ENCODE measurements at places on chromosomes 12 and 14.

GRCh38 chr12:96143392-96143791 is 50.8 kb upstream of the ELK3 start:
- no peak for DNase-seq

DNA sequence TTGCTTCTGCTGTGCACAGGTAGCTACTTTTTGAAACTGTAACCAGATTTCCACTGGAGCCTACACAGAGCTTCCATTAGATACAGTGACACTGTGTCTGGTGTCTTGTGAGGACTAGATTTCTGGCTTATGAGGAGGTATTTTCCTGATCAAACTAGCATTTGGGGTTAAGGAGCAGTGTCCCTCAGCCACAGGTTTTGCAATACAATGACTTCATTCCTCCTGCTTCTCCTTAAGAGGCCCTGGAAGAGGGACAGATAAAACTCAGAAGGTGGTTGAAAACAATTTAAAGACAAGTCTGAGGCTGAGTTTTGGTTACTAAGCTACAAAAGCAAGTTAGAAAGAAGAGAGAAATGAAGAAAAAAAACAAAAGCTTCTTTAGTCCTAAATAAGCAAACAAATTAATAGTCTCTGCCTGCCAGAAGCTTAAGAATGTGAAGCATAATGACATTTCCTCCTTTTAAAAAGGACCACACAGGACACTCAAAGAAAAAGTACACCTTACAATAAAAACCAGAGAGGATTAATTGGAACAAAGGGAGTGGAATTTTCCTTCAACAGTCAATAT is 53.0 kb downstream of the PKP2 start:
- DNase-seq: no peak

- DNase-seq: no peak
Measured at GRCh38 chr14:79587875-79588274, 623.4 kb downstream of the DIO2 start.

DNA sequence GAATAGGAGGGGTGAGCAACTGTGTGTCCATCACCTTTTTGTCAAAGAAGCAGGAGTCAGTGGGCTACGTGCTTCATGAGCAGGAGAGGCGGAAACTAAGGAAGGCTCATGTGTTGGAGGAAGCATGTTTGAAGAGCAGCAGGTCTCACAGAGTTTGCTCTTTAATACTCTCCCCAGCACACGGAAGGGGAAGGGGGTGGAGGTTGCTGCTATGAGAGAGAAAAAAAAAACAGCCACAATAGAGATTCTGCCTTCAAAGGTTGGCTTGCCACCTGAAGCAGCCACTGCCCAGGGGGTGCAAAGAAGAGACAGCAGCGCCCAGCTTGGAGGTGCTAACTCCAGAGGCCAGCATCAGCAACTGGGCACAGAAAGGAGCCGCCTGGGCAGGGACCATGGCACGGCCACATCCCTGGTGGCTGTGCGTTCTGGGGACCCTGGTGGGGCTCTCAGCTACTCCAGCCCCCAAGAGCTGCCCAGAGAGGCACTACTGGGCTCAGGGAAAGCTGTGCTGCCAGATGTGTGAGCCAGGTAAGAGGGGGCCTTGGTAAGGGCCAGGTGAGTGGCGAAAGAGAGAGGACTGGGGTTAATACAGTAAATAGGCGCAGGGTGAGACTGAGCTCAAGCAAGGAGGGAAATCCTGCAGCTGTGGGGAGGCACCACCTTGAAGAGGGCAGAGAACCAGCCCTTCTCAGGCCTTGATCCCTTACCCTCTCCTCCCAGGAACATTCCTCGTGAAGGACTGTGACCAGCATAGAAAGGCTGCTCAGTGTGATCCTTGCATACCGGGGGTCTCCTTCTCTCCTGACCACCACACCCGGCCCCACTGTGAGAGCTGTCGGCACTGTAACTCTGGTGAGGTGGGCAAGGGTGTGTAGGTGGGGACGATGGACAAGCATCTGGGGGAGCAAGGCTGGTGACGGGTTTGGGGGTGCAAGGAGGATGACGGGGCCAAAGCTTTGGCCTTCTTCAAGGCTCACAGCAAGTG is at the start of gene CD27:
Gene CD27, plus strand, starts transcription at position 252 of the 985 bp plus-strand sequence. Its CDS starts 141 bp downstream, at position 393.
- no peak for DNase-seq

- DNase-seq: no peak
Measured at GRCh38 chr12:129096184-129096583, 242.9 kb downstream of the GLT1D1 start.

DNA sequence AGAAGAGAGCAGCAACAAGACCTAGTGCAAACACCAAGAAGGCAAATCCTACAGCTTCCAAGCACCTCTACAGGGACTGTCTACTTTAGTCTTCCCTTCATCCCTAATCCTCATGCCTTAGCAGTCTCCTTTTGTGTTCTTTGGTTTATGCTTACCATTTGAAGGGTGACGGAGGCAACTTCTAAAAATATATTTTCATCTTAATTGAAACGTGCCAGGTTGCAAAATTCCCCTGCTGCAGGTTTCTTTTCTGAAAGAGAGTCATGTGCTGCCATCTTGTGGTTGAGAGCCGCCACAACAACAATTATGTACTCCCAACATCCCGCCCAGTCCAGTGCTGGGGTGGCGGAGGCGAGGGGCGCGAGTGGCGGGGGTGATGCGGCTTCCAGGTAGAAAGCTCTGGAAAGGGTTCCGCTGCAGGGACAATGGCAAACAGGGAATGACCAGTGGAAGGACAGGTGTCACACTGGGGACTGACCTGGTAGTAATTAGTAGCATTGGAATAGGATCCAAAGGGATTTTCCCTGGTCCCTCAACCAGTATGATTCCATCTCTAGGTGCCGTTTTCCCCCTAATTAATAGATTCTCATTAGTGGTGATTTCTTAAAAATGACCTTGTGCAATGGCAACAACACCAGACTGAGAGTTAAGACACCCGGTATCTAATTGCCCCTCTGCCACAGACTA is 80.3 kb upstream of the GNG2 start:
- DNase-seq: peak; percentile 55

DNA sequence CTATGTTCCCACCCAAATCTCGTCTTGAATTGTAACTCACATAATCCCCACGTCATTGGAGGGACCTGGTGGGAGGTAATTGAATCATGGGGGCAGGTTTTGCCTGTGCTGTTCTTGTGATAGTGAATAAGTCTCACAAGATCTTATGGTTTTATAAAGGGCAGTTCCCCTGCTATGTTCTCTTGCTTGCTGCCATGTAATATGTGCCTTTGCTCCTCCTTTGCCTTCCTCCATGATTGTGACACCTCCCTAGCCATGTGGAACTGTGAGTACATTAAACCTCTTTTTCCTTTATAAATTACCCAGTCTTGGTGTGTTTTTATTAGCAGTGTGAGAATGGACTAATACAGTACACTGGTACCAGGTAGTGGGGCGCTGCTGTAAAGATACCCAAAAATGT is 177.6 kb upstream of the SYT10 start:
- DNase-seq: no peak

DNA sequence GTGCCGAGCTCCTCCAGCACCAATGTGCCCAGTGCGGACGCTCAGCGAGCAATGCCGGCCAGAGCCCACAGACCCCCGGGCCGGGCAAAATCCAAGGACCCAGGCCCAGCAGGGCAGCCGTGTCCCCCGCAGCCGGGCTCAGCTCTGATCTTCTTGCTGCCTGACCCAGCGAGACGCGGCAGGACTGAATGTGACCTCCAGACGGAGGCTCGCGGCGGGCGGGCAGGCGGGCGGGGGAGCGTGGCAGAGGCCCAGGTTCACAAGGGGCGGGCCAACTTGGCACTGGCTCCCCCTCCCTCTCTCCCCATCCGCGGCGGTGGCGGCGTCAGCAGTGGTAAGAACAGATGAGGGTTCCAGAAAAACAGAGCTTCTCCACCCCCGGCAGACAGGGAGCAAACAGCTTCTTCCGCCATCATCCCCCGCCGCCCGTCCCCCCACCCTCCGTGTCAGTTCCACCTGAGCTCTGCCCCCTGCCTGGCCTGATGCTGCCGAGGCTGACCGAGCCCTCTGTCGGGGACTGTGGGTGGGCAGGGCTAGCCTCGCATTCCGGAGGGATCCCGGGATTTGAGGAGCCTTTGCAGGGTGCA is 94.3 kb downstream of the RFLNA start:
- peak; percentile 53 for DNase-seq

DNA sequence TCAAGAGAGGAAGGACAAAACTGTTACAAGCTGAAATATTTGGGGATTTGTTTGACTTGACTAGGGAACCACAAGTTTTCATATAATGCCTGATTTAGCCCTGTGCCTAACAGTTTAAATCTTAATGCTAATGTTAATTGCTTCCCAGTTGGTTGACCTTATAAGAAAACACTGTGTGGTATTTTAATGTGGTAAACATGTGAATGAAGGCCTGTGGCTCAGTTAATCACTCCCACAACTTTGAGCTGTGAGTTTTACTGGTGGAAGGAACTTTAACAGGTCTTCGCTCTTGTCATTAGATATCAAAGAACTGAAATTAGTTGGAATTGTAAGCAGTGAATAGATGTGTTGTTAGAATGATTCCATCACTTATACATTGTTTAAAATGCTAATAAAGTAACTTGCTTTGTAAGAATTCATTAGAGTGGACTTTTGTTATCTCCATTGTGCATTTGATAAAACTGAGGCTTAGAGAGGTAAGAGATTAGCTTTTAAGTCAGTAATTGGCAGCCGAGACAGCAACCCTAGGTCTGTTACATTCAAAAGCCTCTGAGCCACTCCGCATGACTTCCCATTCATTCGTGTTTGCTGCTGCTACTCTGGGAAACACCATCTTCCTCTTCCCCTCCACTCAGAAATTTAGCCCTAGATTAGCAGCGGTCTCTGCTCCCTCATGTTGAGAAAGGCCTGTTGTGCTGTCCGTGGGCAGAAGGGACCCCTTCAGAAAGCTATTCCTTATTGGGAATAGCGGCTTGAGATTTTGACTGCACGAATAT is 1.0 kb upstream of the TBK1 start:
- no peak for DNase-seq

GRCh38 chr12:107522692-107523477 is 162.7 kb upstream of the PWP1 start:
- no peak for DNase-seq

- DNase-seq: no peak
Measured at GRCh38 chr12:94725375-94726168, 75.2 kb upstream of the TMCC3 start.

GRCh38 chr12:104651811-104652210 is 195.1 kb downstream of the CHST11 start:
- no peak for DNase-seq

GRCh38 chr12:90905691-90906370 is 49.1 kb downstream of the CCER1 start:
- no peak for DNase-seq

DNA sequence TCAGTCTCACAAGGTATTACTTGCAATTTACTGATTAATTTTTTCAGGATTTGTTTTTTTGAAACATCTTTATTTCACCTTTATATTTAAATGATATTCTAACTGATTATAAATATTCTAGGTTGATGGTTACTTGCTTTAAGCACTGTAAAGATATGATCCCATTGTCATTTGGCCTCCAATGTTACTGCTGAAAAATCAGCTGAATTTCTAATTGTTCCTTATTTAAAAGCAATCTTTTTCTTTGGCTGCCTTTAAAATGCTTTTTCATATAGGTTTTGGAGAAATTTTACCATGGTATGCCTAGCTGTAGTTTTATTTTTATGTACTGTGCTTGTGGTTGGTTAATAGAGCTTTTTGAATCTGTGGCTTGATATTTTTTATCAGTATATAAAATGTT is 275.6 kb upstream of the PPFIA2 start:
- DNase-seq: no peak

GRCh38 chr14:84029246-84029645 is 1500.7 kb upstream of the FLRT2 start:
- no peak for DNase-seq

GRCh38 chr14:63432888-63433552 is 110.2 kb downstream of the PPP2R5E start:
- DNase-seq: no peak

- DNase-seq: no peak
Measured at GRCh38 chr12:67042697-67043131, 226.4 kb upstream of the CAND1 start.

GRCh38 chr14:61255968-61256367 is 25.2 kb downstream of the TMEM30B start:
- no peak for DNase-seq

GRCh38 chr14:73754911-73755360 is 40.8 kb upstream of the PNMA1 start:
- DNase-seq: no peak
